ENCODE measurements at places on chromosomes 16 and 17.

DNA sequence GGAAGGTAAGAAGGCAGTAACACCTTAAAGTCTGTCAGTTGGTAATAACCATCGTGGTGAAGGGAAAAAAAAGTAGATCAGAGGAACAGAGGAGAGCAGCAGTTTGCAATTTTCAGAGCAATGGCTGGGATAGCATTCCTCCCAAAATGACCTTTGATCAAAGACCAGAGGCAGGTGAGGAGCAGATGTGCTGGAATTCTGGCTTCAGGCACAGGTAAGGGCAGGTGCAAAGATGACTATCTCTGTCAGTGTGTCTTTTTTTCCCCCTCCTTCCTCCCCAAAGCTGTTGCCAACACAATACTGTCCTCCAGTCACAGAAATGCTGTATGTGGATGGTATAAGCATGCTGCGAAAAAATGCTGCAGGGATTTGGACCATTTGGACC lies 166.7 kb downstream of the XYLT1 start:
- DNase-seq: no peak

DNA sequence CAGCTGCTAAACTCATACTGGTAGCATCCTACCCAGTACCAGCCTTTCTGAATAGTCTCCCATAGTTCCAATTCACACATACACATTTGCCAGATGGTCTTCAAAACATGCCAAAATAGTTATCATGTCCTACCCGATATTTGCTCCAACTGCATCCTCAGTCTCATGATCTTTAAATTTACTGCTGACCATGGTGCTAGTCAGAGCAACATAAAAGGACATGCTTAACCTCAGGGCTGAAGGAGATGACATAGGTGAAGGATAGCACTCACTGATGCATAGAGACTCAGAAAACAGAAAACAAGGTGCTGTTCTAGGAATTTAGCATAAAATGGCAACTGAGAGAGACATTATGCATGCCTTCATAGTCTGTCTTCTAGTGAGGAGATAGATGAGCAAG lies 200.6 kb upstream of the CCL2 start:
- no peak for DNase-seq

GRCh38 chr17:45824475-45824874 lies 20.2 kb upstream of the SPPL2C start:
- DNase-seq: no peak

DNA sequence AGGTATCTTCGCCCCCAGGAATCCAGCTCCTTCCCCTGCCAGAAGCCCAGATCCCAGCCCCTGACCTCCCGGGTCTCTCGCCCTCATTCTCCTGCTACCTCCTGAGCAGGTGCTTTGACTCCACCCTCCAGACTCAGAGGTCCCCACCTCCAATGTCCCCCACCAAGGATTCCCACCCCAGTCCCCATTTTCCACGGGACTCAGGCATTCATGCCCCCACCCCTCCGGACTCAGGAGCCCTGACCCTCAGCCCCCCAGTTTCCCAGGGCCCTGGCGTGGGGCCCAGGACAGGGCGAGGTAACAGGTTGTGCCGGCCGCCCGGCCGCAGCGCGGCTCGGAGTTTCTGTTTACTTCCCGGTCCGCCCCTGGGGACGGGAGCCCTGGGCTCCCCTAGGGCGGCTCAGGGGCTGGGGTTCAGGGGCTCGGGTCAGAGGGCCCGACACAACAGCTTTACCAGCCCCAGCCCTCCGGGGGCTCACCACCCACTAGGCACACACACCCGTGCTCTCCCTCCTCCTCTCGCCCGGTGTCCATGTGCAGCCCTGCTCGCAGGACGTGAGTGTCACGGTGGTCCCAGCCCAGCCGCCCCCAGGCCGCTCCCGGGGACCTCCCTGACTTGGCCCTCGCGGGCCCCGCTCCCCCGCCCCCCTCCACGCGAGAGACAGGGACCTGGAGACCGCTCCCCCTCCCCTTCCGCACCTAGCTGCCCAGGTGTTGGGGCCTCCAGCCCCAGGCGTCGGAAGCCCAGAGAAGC lies 595 bp downstream of the BICDL2 start:
- DNase-seq: no peak

GRCh38 chr17:68623811-68624210 lies 22.6 kb upstream of the FAM20A start:
- no peak for DNase-seq

DNA sequence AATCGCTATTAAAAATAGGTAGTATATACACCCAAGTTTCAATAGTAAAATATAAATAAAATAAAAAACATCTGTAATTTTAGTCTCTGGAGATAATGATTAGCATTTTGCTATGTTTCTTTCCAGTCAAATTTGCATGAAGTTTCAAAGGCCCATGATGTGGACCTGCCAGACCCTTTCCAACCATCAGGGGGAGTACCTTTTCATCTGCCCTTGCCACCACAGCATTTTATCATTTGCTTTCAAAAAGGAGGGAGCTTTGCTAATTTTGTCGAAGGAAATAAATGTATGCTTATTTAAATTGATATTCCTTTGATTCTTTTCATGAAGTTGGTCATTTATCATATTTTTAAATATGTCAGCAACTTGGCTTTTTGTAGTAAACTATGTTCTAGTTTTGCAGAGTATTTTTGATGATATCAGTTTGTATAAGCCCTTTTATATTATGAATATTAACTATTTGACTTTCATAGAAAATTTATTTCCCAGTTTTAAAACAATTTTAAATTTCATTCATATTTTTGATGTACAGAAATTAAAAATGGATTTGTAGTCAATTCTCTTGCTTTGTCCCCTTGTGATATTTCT lies 115.2 kb upstream of the NETO2 start:
- no peak for DNase-seq

GRCh38 chr17:49589577-49589927 lies 13.9 kb downstream of the NXPH3 start:
- no peak for DNase-seq

DNA sequence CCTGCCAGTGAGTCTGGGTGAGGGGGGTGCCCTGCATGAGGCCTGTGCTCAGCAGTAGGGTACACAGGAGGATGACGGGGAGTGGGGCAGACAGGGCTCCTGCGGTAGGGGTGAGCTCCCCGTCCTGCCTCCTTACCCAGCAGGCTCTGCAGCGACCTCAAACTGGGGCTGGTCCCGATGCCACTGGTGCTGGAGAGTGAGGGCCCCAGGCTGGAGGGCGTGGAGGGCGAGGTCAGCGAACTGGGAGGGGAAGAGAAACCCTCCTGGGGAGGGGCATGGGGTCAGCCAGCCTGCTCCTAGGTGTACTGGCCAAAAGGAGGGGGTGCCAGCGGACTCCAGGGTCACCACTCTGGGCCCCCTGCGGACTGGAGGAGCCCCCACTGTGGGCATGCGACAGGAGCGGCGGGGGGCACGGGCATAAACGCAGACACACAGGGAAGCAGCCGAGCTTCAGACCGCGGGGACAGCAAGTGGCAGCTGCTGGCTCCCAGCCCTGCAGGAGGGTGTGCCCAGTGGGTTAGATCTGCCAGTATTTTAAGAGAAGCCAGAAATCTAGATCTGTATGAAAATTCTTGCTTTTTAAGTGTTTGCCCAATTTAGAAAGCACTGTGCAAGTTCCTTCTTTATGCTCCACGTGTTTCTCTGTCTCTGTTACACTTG lies 9.0 kb upstream of the VASN start:
- no peak for DNase-seq

- DNase-seq: no peak
Measured at GRCh38 chr16:57826706-57827625, 24.7 kb upstream of the KIFC3 start.

DNA sequence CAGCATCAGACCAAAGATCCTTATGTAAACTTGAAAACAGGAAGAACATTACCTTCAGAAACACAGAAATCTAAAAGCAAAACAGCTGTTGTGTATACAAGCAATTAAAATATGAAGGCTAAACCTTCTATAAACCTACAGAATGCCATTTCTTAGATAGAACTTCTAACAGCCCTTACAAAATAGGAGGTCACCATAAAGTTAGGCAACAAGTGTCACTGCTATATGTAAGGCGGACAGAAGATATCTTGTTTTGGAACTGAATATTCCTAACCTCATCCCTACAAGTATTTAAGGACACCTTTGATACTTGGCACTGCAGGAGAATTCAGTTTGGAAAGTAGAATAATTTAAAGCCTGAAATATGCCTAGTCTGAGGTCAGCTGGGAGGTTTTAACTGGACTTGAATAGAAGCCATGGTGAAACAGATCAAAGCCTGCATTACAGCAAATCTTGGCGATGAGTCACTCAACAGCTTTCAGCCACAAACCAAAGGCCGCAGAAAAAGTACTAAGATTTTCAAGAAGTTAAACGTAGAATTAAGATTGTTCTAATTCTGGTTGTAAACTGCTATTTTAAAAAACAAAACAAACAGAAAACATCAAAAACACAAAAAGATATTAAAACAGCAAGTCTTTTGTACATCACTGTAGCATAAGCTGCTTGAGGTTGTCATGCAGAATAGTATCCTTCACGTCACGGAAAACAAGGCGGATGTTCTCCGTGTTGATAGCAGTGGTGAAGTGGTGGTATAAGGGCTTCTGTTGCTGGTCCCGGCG lies 42.7 kb downstream of the GNA13 start:
- DNase-seq: no peak

DNA sequence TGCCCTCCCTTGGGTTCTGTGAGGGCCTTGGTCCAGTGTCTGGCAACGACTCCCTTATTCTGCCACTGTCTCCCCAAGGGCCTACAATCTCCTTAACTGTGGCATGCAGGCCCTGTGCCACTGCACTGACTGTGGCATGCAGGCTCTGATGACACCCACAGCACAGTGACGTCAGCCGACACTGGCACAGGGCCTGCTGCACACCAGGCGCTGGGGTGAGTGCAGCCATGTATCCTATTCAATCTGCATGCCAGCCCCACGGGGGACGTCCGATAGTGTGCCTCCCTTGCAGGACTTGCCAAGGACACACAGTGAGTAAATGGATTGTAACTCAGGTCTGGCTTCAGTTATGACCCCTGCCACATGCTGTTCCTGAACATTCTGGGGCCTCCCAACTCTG lies 39.8 kb upstream of the RASD1 start:
- peak; percentile 76 for DNase-seq

- no peak for DNase-seq
Measured at GRCh38 chr17:30161601-30162000, 45.0 kb downstream of the NSRP1 start.

- DNase-seq: peak; percentile 46
Measured at GRCh38 chr17:3913531-3914311, 2.5 kb downstream of the P2RX1 start.

Measured in NCI-H345 (cell line).